Stimulated activated CD4-positive, alpha-beta T cell treated with anti-CD3 and anti-CD28 coated beads, Interleukin-1b, Interleukin-23, amount 100 ng/mL, for 4 hours (primary cell): ENCODE measurements at places on chromosomes 12 and 14.

DNA sequence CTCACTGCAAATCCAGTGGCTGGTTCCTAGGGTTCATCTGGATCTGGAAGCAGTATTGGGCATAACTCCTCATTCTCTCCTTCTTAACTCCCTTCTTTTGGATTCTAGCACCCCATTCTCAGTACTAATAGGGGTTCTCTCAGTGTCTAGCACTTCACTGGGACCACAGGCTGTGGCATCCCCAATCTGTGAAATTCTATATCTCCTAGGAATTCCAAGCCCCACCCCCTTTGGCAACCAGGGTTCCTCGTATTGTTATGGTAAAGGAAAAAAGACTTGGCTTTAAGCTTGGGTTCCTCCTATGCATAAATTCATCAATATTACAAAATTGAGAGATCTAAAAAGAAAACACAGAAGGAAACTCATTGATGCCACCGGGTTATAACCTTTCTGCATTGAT, 45.0 kb upstream of the FBXO21 start:
- DNase-seq, result no peak

DNA sequence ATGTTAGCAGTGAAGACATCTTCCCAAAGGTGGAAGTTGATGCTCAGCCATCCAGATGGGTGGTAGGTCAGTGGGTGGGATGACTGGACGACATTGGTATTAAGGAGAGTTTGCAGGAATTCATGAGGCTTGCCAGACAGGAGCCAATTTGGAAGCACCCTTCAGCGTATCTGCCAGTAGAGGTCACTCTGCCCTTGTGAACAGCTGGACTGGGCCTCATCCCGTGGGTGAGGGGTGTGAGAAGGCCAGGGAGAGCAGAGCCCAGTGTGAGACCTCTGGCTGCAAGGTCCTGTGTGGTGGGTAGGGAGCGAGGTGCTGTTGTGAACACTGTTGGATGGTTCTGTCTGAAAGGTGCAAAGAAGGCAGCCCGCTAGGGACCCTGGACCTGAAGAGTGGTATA, 37.7 kb downstream of the SLC5A8 start:
- no peak for DNase-seq

DNA sequence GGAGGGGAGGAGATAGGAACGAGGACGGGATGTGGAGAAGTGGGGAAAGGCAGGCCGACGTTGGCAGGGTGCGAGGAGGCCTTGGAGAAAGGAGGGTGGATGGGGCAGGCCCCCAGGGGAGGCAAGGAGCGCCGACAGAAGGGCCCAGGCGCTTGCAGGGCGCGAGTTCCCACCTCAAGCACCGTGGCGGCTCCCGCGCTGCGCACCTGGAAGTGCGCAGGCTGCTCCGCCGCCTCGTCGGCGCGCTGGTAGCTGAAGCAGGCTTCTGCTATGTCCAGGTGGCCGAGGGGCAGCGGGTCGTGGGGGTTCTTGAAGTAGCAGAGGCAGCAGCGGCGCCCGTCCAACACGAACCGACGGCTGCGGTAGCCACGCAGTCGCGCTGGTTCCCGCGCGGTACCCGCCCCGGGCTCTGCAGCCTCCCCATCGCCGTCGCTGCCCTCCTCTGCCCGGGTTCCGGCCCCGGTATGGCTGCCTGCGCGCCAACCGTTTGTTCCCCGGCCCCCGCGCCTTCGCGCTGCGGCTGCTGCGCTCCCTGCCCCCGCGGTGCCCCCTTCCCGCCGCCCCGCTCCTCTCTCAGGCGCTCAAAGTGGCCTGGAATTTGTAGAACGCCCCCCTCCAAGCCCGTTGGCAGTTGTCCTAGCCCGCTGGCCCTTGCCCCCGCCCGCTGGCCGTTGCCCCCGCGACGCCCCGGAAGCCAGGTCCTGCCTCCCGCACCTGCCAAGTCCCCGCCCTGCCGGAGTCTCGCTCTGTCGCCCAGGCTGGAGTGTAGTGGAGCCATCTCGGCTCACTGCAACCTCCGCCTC, 1.1 kb upstream of the ACTR6 start:
- DNase-seq, result peak; percentile 64

GRCh38 chr12:131737150-131737827, 26.4 kb downstream of the SFSWAP start:
- DNase-seq, result no peak

- no peak for DNase-seq
Observed at GRCh38 chr12:102602521-102602920, 122.2 kb upstream of the IGF1 start.

DNA sequence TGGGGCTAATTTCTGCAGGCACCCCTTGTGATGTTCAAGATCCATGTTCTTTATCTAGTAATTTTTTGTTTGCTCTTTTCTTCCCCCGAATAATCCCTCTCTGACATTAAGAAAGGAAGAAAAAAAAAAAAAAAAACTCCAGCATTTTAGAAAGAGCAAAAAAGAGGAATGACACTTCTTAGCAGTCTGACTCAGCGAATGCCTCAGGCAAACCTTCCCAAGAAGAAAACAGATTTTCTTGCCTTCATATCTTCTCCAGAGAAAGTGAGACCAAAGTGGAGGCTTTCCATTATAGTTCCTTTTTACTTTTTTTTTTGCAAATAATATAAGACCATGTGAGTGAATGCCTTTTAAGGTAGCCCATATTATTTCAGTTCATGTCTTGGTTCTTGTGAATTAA, 479.0 kb upstream of the SYT1 start:
- no peak for DNase-seq

- DNase-seq, result no peak
Observed at GRCh38 chr12:27646149-27646548, 50.1 kb upstream of the REP15 start.

GRCh38 chr12:51186465-51187085, 13.6 kb upstream of the TFCP2 start:
- no peak for DNase-seq

- no peak for DNase-seq
Observed at GRCh38 chr12:129815846-129816245, 88.0 kb downstream of the TMEM132D start.

GRCh38 chr12:7096006-7096932, 4.0 kb upstream of the C1R start:
- DNase-seq, result no peak

DNA sequence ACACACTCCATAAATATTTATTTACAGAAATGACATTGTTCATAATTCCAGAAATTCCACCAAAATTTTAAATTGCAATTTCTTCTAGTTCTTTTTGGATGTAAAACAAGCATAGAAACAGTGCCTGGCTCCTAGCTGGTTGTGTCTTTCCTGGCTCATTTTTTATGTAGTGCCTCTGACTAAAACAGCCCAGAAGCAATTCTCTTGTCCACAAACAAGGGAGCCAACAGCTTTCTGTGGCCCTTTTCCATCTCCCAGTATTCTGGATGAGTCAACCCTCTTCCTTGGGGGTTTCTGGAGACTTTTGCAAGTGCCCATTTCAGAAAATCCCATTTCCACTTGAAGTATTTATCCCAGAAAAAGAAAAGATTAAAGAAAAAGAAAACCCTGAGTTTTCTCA, 141.4 kb downstream of the PHLDA1 start:
- DNase-seq, result no peak

DNA sequence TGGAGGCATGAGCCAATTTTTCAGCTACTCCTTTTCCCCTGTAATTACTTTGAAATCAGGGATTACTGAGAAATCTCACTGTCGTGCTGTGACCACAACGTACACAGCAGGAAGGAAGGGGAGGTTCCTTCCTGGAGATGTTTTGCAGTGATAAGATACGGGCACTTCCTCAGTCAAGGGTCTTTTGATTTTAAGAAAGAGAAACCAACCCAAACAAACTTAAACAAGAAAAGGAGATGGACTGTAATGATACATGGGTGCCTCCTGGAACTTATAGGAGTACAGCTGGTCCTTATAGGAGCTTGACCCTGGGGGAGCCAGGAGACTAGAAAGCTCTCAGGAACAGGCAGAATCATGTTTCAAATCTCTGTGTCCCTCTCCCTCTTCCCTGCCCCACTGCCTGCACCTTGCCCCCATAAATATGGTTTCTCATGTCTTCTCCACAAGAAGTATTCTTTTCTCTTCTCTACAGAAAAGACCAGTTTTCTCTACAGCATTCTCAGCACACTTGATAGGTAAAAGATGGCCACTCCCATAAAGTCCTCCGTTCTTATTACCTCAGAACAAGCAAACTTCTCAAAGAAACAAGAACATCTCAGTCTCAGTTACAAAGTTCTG, 281.1 kb upstream of the AMIGO2 start:
- no peak for DNase-seq

DNA sequence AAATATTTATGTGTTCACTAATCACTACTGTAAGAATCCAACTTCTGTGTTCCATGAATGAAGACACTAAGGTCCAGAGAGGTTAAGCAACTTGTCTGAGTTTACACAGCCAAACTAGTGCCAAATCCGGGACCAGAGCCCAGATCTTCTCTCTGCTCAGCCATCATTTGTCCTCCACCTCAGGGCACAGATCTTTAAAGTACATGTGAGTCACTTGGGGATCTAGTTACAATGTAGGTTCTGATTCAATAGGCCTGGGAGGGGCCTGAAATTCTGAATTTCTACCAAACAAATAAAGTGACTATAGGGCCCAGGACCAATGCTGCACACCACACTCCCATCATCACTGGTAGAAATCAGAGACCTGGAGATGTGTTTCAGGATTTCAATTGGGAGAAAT, 162.9 kb downstream of the GXYLT1 start:
- DNase-seq, result no peak

DNA sequence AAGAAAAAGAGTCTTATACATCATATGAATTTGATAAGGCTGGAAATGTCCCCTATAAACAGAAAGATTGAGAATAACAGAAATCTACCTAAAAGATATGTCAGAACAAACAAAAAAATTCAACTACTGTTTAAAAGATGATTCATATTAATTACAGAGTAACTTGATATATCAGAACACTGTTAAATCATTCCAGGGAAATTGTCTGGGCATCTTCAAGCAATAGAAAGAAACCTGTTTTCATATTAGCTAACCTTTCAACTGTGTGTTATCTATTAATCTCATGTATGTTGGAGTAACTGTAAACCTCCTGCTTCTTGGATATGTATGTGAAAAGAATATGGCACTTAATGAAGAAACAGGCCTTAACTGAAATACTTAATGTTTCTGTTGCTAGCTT, 96.7 kb downstream of the NUBPL start:
- no peak for DNase-seq

GRCh38 chr14:59123975-59124374, 64.5 kb upstream of the DAAM1 start:
- DNase-seq, result no peak

DNA sequence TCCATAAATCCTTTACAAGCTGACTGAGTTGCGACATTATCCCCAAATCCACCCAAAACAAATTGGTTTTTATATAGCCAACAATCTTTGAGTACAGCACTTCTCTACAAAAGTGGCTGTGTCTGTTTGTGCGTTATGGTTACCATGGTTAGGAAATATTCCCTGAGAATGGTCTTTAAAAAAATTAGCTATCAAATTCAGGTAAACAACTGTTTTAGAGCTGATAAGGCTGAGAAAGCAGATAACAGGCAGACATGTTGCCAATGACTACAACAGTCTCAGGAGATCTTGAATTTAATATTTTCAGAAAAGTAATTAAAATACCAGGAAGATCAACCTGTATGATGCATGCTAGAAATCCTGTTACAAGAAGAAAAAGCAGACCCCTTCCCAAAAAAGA, 248.0 kb downstream of the RASSF9 start:
- DNase-seq, result no peak

GRCh38 chr14:100776681-100777365, 49.1 kb upstream of the MEG3 start:
- no peak for DNase-seq

GRCh38 chr12:20711846-20712245, 16.7 kb downstream of the SLCO1C1 start:
- no peak for DNase-seq

DNA sequence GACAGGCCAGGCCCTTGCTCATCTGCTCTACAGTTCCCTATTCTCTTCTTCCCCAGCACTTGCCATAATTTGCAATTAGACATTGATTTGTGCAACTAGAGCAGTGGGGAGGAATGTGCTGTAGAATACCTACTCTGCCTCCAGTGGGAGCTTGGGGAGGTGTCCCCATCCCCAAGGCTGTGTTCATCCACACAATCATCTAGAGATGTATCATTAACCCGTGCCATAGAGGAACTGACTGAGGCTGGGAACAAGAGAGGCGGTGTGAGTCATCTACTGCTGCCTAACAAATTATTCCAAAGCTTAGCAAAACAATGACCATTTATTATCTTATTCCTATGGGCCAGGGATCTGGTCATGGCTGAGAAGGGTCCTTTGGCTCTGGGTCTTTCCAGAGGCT, 5.1 kb upstream of the OTUB2 start:
- DNase-seq, result no peak

- no peak for DNase-seq
Observed at GRCh38 chr12:46609674-46610073, 216.1 kb downstream of the SLC38A4 start.

DNA sequence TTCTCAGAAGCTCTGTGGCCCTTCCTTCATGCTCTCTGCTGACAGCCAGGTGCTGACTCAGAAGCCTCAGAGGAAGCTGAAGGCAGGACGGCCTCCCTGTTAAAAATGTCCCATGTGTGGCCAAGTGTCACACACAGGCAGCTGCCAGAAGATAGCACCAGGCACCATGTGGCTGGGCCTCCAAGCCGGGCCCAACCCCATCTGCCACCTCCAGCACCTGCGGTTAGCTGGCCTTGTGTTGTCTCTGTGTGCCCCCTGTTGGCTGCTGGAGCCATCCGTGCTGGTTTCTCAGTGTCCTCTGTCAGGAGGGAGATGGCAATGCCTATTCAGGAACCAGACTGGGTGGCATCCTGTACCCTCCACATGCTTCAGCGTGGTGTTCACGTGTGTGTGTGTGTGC, 63.2 kb downstream of the TSPAN11 start:
- no peak for DNase-seq

- no peak for DNase-seq
Observed at GRCh38 chr12:88362439-88362838, 217.8 kb downstream of the KITLG start.

GRCh38 chr12:62631471-62632410, 165.1 kb downstream of the MON2 start:
- peak; percentile 16 for DNase-seq

- DNase-seq, result no peak
Observed at GRCh38 chr12:85765453-85765869, 70.7 kb downstream of the RASSF9 start.

DNA sequence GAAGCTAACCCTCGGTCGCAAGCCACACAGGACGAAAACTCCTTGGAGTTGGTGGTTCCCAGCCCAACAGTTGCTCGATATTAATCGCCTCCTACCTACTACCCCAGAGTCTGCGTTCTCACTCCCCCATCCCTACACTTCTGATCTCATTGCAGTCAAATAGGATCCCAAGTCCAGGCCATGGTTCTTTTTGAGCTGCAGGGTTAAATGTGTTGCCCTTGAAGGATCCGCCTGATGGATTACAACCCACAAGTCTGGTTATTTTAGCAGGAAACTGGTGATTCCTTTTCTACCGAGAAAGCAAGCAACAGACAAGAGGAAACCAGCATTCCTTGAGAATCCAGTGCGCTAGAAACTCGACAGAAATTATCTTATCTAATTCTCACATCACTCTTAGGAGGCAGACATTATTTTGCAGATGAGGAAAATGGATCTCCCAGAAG, 785 bp upstream of the NIN start:
- DNase-seq, result no peak
